ENCODE measurements at places on chromosomes 1 and 21. TPM values are rescaled to one million over a fixed set of nuclear protein-coding genes. Genes with fewer than 3 reads are reported as not detected.
A peak's percentile ranks its signal among the peaks of the same experiment; 100 is the strongest.

Gene BRDT
- not detected for total RNA-seq

Gene ZBTB21
- total RNA-seq = 19.0 TPM

Gene NUCKS1
- 191 TPM for total RNA-seq

Gene AMY2A
- total RNA-seq = not detected

Gene S100A3
- 5.9 TPM for total RNA-seq

DNA sequence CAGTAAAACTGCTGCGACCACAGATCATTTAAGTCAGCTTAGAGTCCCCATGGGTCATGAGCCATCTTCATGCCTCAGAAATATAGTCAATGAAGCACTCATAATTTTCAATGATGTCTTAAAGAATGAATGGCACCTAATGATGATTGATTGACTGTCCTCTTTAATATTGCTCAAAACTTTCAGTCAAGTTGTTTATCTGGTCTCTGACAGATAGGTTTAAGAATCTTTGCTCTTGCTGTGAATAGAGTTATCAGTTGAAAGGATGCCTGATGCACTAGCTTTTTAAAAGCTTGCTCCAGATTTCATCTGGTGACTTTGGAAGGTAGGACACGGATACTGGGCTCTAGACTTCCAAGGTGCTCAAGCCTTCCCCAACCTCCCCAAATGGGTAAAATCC lies 45.1 kb downstream of the COLGALT2 start:
- H3K27ac ChIP-seq = no peak overlapping the region
- no peak for DNase-seq
- H3K36me3 ChIP-seq = peaks cover 8% of the 10 kb centered on the region
- peaks cover 36% of the 10 kb centered on the region for H3K4me1 ChIP-seq

GRCh38 chr1:1862905-1863547 lies 27.9 kb downstream of the GNB1 start:
- peaks cover 59% of the 10 kb centered on the region for H3K4me1 ChIP-seq
- H3K27ac ChIP-seq = peak overlapping the region; percentile 59
- H3K27me3 ChIP-seq = peaks cover 3% of the 10 kb centered on the region
- no peak for DNase-seq

- no peak overlapping the region for H3K4me3 ChIP-seq
- no peak overlapping the region for H3K27ac ChIP-seq
- H3K36me3 ChIP-seq = no peaks in the 10 kb centered on the region
- H3K27me3 ChIP-seq = no peaks in the 10 kb centered on the region
- peaks cover 45% of the 10 kb centered on the region for H3K4me1 ChIP-seq
- DNase-seq = no peak
These were observed 268.4 kb upstream of the USP24 start for GRCh38 chr1:55483523-55483922.

- peak; percentile 26 for DNase-seq
- no peaks in the 10 kb centered on the region for H3K27me3 ChIP-seq
These were observed 143.9 kb downstream of the PHTF1 start for GRCh38 chr1:113615425-113615824.
